Spinal cord (tissue), 10 donors: ENCODE measurements at places on chromosomes 7 and 10. TPM values are rescaled to one million over a fixed set of nuclear protein-coding genes. Genes with fewer than 3 reads are reported as not detected.

DNA sequence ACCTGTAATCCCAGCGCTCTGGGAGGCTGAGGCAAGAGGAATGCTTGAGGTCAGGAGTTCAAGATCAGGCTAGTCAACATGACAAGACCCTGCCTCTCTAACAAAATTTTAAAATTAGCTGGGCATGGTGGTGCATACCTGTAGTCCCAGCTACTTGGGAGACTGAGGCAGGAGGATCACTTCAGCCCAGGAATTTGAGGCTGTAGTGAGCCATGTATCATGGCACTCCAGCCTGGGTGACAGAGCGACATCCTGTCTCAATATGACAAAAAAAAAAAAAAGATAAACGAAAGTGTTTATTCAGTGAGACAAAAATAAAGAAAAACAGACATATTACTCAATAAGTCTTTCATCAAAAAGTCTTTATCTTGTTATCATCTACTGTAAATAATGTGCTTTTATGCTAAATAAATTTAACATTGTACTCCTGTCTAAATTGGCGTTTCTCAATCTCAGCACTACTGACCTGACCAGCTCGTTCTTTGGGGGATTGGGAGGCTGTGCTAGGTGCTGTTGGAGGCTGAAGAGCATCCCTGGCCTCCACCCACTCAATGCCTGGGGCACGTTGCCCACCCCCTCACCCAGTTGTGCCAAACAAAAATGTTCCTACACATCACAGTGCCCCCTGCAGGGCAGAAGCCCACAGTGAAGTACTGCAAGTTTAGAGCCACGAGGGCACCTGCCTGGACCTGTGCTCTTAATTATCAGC, 57.7 kb downstream of the NCAPG2 start:
- no peaks in the 10 kb centered on the region for H3K27me3 ChIP-seq
- H3K36me3 ChIP-seq, result peaks cover 4% of the 10 kb centered on the region
- no peak for DNase-seq

- H3K27ac ChIP-seq, result no peak overlapping the region
- peak; percentile 3 for DNase-seq
- H3K36me3 ChIP-seq, result peaks cover 70% of the 10 kb centered on the region
These were observed 45.4 kb upstream of the STOX1 start for GRCh38 chr10:68781613-68782574.

The AKR1D1 gene
- total RNA-seq, result not detected

DNA sequence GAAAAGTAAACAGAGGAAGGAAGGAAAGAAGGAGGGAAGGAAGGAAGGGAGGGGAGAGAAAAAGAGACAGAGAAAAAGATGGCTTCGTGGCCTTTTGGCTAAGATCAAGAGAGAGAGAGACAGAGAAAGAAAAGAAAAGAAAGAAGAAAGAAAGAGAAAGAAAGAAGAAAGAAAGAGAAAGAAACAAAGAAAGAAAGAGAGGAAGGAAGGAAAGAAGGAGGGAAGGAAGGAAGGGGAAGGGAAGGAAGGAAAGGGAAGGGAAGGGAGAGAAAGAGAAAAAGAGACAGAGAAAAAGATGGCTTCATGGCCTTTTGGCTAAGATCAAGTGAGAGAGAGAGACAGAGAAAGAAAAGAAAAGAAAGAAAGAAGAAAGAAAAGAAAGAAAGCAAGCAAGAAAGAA, 91.4 kb downstream of the PRLHR start:
- no peaks in the 10 kb centered on the region for H3K4me1 ChIP-seq
- H3K27ac ChIP-seq, result no peak overlapping the region
- no peak overlapping the region for H3K4me3 ChIP-seq
- no peaks in the 10 kb centered on the region for H3K36me3 ChIP-seq
- peaks cover 2% of the 10 kb centered on the region for H3K27me3 ChIP-seq

GRCh38 chr10:124505279-124505678, 43.7 kb downstream of the LHPP start:
- H3K4me3 ChIP-seq, result no peak overlapping the region
- DNase-seq, result no peak
- no peaks in the 10 kb centered on the region for H3K27me3 ChIP-seq

The ACTR1A gene
- 113 TPM for total RNA-seq

The GPR15LG gene
- not detected for total RNA-seq

The ZCCHC24 gene
- 46.1 TPM for total RNA-seq

The PNLIPRP1 gene
- not detected for total RNA-seq

DNA sequence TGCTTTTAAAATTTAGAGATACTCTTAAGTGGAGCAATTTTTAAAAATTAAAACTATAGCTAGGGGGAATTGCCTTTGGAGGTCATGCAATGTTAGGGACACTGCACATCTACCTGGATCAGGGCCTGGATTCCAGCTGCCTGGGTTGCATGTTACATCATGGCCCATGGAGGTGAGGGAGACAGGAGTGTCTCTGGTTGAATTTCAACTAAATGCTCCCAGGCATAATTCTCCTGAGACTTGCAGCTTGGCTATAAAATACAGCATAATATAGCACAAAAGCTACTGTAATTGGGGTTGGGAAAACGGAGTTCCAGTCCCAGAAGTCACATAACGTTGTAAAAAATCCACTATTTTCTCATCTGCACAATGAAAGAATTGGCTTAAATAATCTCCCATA, 782.5 kb downstream of the LRMDA start:
- DNase-seq, result no peak
- H3K27ac ChIP-seq, result no peak overlapping the region
- no peaks in the 10 kb centered on the region for H3K4me1 ChIP-seq
- no peaks in the 10 kb centered on the region for H3K27me3 ChIP-seq

The SSBP1 gene
- 86.5 TPM for total RNA-seq

The DGKI gene
- total RNA-seq, result 75.0 TPM

GRCh38 chr10:113872139-113873030, 17.9 kb downstream of the NHLRC2 start:
- H3K4me1 ChIP-seq, result no peaks in the 10 kb centered on the region
- H3K36me3 ChIP-seq, result no peaks in the 10 kb centered on the region
- H3K27me3 ChIP-seq, result no peaks in the 10 kb centered on the region
- no peak overlapping the region for H3K4me3 ChIP-seq
- no peak overlapping the region for H3K27ac ChIP-seq
- DNase-seq, result no peak

The ADAMTS14 gene
- 2.3 TPM for total RNA-seq

DNA sequence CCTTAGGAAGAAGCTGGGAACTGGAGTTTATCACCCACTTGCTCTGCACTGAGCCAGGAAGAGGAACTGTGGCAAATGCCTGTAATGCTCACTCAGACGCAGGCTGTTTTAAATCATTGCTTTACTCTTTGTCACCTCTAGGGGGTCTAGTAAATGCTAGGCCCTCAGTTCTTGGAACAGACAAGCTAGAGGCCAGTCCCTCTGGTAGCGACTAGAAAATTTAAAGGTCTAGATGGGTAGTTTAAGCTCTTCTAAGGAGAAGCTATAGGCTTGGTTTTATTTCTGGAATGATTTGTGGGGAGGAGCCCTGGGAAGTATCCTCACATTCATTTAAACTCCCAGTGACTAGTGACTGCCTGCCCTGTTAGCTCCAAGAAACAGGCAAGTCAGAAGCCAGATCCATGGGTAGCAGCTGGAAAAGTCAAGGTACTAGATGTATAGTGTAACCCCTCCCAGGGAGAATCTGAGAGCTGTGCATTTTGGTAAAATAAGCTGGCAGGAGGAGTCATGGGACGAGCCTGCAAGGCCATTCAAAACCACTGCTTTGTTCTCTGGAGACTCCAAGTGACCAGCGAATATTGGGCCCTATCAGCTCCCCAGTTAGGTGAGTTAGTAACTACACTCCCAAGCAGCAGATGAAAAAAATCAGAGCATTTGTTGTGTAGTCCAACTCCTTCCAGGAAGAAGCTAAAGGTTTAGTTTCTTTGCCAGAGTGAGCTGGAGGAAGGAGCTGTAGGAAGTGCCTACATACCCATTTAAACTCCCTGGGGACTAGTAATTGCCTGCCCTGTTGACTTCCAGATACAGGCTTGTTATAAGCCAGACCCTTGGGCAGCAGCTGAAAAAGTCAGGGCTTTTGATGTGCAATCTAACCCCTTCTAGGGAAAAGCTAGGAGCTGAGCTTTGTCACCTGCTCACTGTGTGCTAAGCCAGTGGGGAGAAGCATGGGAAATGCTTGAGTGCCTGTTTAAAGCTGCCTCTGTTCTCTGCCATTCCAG, 68.9 kb downstream of the DYNC1I1 start:
- no peak overlapping the region for H3K27ac ChIP-seq
- DNase-seq, result no peak
- H3K4me1 ChIP-seq, result no peaks in the 10 kb centered on the region
- no peaks in the 10 kb centered on the region for H3K27me3 ChIP-seq
- H3K4me3 ChIP-seq, result no peak overlapping the region

The ANKRD22 gene
- 0.17 TPM for total RNA-seq

- DNase-seq, result peak; percentile 53
- H3K27ac ChIP-seq, result no peak overlapping the region
- H3K27me3 ChIP-seq, result no peaks in the 10 kb centered on the region
- H3K4me3 ChIP-seq, result no peak overlapping the region
These were observed 307.5 kb downstream of the CNTNAP2 start for GRCh38 chr7:146424084-146424483.

DNA sequence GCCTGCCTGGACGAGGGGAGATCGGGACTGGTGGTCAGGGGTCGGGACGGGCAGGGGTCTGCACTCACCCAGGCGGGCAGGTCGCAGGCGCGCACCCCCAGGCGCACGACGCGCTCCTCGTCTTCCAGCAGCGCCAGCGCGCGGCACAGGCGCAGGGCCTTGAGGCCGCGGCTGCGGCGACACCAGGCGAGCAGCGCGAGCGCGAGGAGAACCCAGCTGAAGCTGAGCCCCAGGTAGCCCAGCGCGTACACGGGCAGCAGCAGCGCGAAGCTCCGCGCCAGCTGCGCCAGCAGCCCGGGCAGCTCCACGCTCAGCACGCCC, 328 bp downstream of the ESYT2 start:
- no peak for DNase-seq
- H3K27me3 ChIP-seq, result no peaks in the 10 kb centered on the region
- H3K27ac ChIP-seq, result peak overlapping the region; percentile 82
- H3K4me1 ChIP-seq, result peaks cover 6% of the 10 kb centered on the region
- H3K36me3 ChIP-seq, result no peaks in the 10 kb centered on the region
- peak overlapping the region; percentile 61 for H3K4me3 ChIP-seq

The ANKRD61 gene
- total RNA-seq, result 0.11 TPM

DNA sequence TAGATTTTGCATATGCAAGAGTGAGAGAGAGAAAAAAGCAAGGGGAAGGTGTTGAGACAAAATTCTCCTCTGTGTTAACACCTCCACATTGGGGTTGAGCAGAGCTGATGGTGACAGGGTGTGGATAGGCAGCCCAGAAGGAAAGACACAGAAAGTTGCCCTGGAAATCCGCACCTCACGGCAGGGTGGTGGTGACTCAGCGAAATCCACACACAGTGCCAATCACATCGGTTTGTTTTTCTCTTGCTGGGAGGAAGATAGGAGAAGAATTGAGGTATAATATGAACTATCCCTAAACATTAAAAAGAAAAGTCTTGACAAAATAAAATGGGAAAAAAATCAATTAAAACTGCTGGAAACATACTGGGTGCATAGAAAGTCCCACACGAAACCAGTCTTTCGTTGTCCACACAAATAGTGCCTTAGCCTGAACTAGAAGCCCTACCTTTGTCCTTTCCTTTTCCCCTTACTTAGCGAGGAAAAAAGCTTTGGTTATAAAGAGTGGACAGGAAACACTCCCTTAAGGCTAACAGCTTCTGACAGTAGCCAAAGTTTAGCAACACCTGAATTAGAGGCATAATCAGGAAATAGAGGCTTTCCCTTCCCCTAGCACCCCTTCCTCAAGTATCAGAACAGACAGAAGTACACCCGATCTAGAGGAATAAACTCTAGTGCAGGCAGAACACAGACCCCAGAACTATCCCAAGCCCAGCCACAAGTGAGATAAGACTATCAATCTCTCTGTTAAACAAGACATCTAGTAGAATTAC, 39.2 kb upstream of the DNAJC1 start:
- no peaks in the 10 kb centered on the region for H3K27me3 ChIP-seq
- no peak for DNase-seq
- no peaks in the 10 kb centered on the region for H3K36me3 ChIP-seq

DNA sequence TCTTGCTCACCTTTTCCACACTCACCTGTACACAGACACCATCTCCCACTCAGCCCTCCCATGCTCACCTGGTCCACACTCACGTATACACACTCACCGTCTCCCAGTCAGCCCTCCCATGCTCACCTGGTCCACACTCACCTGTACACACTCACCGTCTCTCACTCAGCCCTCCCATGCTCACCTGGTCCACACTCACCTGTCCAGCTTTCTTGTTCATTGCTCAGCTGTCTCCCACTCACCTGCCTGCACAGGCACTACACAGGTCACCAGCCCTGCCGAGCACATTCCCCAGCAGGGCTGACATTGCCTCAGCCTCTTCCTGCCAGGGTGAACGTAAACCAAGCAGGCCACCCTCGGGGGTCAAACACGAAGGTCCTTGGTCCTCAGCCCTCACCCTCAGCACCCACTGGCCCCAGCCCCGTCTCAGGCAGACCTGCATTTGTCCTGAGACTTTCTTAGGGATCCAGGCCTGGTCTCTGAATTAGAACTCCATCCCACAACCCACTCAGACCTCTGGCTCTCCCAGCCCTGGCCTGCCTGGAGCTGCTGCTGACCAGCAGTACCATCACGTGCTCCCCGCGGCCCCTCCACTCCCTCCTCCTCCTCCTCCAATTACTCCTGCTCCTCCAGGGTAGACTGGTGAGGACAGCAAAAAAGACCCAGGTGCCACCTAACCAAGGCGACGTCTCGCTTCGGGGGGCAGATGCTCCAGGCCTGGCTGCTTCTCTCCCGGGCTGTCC, 12.8 kb upstream of the DNAAF5 start:
- no peak overlapping the region for H3K4me3 ChIP-seq
- no peak for DNase-seq
- H3K27me3 ChIP-seq, result no peaks in the 10 kb centered on the region
- H3K4me1 ChIP-seq, result peaks cover 24% of the 10 kb centered on the region
- H3K36me3 ChIP-seq, result peaks cover 21% of the 10 kb centered on the region

DNA sequence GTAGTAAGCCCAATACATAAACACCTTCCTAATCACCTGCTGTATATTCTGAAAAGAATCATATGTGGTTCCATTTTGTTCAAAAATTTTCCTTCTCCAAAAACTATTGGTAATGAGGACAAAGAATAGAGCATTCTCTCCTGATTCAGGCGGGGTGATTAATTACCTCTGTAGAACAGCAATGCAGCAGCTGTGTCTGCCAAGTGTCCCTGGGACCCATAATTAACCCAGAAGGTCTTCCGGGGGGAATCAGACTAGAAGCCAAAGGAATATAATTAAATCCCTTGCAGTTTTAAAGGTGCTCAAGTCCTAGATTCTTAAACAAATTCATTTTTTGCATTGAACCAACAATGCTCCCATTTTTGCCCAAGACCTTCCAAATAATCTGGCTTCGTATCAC, 60.3 kb upstream of the ABLIM1 start:
- H3K4me3 ChIP-seq, result no peak overlapping the region
- H3K36me3 ChIP-seq, result no peaks in the 10 kb centered on the region
- H3K27me3 ChIP-seq, result no peaks in the 10 kb centered on the region
- no peak overlapping the region for H3K27ac ChIP-seq

The AKR1B15 gene
- 0.17 TPM for total RNA-seq

- no peaks in the 10 kb centered on the region for H3K27me3 ChIP-seq
- no peak overlapping the region for H3K27ac ChIP-seq
- no peaks in the 10 kb centered on the region for H3K36me3 ChIP-seq
- no peak for DNase-seq
- H3K4me1 ChIP-seq, result no peaks in the 10 kb centered on the region
These were observed 135.7 kb downstream of the SDK1 start for GRCh38 chr7:3436746-3437145.

The EXOC6 gene
- 22.8 TPM for total RNA-seq

- no peak for DNase-seq
- peaks cover 14% of the 10 kb centered on the region for H3K4me1 ChIP-seq
- H3K27ac ChIP-seq, result no peak overlapping the region
- no peak overlapping the region for H3K4me3 ChIP-seq
- peaks cover 2% of the 10 kb centered on the region for H3K36me3 ChIP-seq
- H3K27me3 ChIP-seq, result no peaks in the 10 kb centered on the region
These were observed 82.8 kb downstream of the AHCYL2 start for GRCh38 chr7:129307592-129307991.
